ENCODE measurements at places on chromosomes 3 and 15.

DNA sequence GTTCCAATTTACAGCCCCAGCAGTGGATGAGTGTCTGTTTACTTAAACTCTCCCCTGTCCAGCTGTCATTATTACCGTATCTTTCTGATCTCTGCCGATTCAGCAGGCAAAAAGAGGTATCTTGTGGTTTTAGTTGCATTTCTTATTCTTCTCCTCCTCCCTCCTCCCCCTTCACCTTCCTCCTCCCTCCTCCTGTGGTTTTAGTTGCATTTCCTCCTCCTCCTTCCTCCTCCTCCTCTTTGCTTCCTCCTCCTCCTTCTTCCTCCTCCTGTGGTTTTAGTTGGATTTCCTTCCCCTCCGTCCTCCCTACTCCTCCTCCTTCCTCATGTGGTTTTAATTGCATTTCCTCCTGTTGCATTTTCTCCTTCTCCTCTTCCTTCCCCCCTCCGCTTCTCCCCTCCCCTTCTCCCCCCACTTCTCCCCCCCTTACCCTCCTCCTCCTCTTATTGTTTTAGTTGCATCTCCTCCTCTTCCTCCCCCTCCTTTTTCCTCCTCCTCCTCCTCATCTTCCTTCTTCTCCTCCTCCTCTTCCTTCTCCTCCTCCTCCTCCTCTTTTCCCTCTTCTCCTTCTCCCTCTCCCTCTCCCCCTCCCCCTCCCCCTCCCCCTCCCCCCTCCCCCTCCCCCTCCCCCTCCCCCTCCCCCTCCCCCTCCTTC, 25.3 kb upstream of the VPS33B start:
- DNase-seq, result no peak

DNA sequence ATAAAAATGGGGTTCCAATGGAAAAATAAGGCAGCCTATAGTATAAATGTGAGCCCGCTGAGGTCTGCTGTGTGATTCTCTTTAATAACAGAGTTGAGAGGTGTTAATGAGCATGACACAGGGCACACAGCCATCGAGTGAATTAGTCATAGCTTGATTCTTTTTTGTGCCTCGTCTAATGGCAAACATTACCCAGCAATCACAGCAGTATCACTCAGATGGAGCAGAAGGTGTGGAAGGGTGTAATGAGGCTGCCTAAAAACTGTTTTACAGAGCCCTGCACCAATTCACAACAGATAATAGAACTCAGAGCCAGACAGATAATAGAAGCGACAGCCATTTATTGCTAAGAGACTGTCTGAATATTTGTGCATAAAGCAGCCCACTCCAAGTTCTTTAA, 178.6 kb upstream of the TPRG1 start:
- no peak for DNase-seq

DNA sequence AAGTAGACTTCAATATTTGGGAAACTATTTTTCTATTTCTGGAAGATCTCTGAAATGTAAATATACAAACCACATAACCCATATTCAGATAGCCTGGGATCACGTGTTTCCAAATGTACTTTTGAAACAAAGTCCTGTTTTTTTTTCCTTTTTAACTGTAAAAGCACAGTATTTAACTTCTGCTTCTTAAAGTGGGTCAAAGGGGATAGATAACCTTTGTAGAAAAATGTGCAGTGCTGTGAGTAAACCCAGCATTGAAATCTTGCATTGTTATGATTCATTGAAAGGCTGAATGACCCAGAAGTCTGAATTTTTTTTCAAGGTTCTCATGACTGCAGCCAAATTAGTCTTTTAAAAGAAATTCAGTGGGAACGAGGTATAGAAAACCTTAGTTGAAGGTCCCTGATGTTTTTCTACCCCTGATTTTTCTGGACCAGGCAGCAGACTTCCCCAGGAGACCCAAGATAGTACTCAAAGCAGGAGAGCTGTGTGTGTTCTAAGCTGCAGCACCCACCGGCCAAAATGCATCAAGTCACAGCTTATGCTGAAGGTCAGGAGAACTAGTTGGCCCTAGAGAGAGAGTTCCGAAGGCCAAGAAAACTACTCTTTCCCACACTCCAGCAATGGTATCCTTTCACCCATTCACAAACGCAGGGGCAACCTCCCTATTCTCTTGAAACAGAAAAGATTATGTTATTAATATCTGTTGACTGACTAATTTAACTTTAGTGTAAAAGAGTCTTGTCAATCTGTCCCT, 43.6 kb upstream of the APH1B start:
- no peak for DNase-seq

- DNase-seq, result no peak
Observed at GRCh38 chr3:185998136-185998535, 60.3 kb upstream of the TRA2B start.

GRCh38 chr15:59295261-59296001, 77.2 kb downstream of the MYO1E start:
- no peak for DNase-seq

DNA sequence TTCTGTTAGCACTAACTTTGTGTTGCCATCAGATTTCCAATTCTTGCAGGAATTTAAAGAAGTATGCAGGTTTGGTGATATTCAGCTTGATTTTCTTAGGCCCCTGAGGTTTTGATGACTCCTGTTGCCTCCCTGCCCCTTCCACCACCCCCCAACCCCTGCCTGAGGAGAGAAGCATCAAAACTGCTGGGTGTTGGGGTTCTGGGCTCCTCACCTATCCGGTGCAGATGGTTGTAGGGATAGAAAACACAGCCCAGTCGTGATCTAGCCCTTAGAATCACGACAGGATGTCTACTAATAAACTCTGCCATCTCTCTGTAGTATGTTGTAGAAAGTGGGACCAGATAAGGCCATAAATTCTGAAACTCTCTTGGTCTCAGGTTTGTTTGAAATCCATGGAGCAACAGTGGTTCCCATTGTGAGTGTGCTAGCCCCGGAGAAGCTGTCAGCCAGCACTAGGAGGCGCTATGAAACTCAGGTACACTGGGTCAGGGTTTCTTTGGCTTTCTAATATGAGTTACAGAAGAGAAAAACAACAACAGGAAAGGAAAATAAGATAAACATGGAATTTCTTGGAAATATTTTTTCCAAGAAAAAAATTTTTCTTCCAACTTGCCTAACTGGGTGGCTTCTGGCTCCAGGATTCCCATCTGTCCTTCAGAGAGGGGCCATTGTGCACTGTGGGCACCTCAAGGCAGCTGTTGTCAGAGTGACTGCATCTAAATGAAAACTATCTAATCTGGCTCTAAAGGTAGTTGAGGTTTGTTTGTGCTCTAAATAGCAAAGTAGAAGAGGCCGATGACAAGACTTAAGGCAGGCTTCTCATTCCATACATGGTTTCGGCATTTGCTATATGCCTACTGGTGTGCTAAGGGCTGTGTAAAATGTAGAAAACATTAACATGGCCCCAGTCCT, 8.7 kb downstream of the SRP14 start:
- no peak for DNase-seq

DNA sequence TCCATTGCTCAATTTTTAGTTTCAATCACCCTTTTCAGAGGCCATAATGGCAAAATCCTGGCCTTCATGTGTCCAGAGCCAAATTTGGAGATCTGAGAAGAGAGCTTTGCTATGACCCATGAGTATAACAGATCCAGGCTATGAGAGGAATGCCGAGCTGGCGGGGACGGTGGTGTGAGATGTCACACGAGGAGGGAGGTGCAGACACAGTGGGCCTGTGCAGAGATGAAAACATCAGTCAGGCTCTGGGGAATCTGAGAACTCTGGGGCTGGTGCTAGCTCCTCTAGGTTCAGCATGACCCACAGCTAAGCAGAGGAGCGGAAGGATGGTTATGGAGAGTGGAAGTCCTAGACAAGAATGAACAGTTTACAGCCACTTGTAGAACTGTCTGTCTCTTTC, 398.3 kb upstream of the ATP10A start:
- DNase-seq, result no peak

DNA sequence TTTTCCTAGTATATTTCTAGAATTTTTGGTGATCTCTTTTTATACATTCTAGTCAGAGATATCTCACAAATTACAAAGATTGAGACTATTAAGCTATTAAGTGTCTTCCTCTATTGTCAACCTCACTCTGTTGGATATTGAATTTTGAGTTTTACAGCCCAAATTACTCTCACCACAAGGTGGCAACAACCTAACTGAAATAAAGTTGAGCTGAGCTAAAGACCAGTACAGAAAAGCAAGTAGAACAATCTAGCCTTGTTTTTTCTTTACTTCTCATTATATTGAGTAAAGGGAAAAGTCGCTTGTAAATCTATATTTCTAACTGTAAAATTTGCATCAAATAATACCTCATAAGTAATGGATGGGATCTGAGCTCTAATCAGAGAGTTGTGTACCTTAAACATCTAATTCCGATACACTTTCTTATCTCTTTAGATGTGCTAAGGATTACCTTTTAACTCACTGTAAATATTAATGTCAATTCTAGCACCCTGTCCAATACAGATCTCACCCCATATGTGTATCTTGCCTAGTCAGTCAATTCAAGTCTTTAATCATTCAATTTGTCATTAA, 13.6 kb upstream of the COMMD2 start:
- no peak for DNase-seq

DNA sequence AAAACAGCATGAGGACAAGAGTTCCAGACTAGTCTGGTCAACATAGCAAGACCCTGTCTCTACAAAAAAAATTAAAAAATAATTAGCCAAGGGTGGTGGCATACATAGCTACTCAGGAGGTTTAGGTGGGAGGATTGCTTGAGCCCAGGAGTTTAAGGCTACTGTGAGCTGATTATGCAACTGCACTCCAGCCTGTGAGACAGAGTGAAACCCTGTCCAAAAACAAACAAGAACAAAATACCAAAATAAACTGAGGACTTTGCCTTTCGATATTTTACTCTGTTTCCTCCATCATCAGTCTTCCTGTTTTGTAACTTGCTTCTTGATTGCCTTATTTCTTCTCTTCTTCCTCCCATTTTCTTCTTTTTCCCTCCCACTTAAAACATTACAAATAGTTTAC, 504.4 kb downstream of the ROBO1 start:
- no peak for DNase-seq

- no peak for DNase-seq
Observed at GRCh38 chr15:64878705-64879104, 33.0 kb upstream of the ANKDD1A start.

DNA sequence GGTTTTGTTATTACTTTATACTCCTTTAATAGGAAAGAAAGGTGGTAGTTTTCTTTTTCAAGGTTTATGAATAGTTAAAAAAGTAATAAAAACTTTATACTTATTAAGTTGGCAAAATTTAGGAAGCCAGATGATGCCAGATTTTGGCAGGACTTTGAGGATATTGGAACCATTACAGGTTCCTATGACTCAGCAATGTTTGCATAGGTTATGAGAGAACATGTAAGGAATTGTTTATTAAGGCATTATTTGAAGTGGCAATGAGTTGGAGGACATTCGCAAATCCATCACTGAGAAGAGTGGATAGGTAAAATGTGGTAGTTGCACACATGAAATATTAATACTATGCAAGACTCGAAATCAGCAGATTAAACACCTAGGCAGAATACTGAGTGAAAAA, 29.9 kb downstream of the CDAN1 start:
- DNase-seq, result no peak

- no peak for DNase-seq
Observed at GRCh38 chr15:83039206-83039605, 27.8 kb upstream of the C15orf40 start.

GRCh38 chr3:195001961-195002861, 268.7 kb downstream of the XXYLT1 start:
- no peak for DNase-seq

GRCh38 chr3:153767601-153768560, 353.3 kb upstream of the ARHGEF26 start:
- no peak for DNase-seq

DNA sequence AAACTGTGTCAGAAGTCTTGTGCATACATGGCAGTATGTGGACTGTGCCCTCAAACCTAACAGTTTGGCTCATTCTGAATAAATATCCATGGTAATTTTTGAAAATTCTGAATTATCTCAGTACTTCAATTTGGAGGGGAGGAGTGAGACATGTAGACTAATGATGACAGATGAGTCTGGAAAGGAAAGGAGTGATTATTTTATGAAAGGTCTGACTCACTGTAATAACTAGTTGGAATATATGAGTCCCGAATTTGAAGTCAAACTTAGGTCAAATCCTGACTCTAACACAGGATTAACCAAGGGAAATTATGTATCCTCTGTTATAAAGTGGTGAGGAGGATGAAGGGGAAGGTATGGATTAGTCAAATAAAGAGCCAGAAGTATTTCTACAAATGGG, 38.6 kb downstream of the SUCNR1 start:
- DNase-seq, result no peak

GRCh38 chr3:197249542-197249941, 48.9 kb downstream of the DLG1 start:
- DNase-seq, result no peak

DNA sequence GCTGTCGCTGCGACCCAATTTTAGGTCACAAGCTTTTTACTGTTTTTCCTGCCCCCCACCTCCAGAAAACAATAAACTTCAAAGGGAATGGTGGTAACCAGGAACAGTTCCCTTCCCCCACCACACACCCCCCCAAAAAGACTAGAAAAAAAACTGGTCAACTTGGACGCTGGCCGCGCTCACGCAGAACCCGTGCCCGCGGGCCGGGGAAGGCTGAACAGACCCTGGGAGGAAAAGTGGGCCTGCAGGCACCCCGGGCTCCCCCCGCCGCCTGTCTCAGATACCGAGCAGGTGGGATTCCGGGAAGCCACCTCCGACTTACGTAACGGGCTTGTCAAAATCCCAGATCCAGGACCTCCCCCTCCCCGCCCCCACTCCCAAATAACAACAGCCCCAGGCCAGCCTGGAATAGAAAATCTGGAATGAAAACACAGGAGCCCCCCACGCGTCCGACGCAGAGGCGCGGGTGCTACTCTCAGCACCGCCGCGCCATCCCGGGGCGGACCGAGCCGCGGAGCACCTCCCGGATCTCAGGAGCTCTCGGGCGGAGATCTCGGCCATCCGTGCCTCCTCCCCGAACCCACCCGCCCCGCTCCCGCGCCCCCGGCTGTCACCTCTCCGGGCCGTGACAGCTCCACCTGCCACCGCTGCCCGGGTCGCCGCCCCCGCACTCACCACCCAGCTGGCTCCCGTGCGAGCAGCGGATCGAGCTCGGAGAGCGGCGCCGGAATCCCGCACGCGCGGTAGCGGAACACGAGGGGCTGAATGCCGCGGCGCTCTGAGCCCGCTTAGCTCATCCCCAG, 557 bp downstream of the DENND4A start:
- peak; percentile 36 for DNase-seq

GRCh38 chr3:126947429-126947828, 35.5 kb upstream of the PLXNA1 start:
- DNase-seq, result no peak

GRCh38 chr3:43366481-43366880, 80.1 kb downstream of the SNRK start:
- DNase-seq, result no peak
